T-helper 2 cell treated with Interferon-gamma antibody and Interleukin-4, amounts not matched to agents 100 ng/mL and 5 ng/mL, for 36 hours (primary cell): ENCODE measurements at places on chromosomes 2 and 18. TPM values are rescaled to one million over a fixed set of nuclear protein-coding genes. Genes with fewer than 3 reads are reported as not detected.

The IMPA2 gene
- 18.6 and 21.7 TPM in 2 replicates for total RNA-seq

The CCL20 gene
- not detected in 2 replicates for total RNA-seq

The SCYGR1 gene
- not detected in 2 replicates for total RNA-seq

The ALK gene
- not detected in 2 replicates for total RNA-seq

The SMYD5 gene
- 23.9 and 25.5 TPM in 2 replicates for total RNA-seq

The PROM2 gene
- 0.34 and 0.48 TPM in 2 replicates for total RNA-seq

The KRTCAP3 gene
- 3.8 and 5.3 TPM in 2 replicates for total RNA-seq
